ENCODE measurements at places on chromosomes 7 and 10.

- peak; percentile 48 for DNase-seq
Observed at GRCh38 chr7:68682910-68683309, 915.4 kb upstream of the AUTS2 start.

DNA sequence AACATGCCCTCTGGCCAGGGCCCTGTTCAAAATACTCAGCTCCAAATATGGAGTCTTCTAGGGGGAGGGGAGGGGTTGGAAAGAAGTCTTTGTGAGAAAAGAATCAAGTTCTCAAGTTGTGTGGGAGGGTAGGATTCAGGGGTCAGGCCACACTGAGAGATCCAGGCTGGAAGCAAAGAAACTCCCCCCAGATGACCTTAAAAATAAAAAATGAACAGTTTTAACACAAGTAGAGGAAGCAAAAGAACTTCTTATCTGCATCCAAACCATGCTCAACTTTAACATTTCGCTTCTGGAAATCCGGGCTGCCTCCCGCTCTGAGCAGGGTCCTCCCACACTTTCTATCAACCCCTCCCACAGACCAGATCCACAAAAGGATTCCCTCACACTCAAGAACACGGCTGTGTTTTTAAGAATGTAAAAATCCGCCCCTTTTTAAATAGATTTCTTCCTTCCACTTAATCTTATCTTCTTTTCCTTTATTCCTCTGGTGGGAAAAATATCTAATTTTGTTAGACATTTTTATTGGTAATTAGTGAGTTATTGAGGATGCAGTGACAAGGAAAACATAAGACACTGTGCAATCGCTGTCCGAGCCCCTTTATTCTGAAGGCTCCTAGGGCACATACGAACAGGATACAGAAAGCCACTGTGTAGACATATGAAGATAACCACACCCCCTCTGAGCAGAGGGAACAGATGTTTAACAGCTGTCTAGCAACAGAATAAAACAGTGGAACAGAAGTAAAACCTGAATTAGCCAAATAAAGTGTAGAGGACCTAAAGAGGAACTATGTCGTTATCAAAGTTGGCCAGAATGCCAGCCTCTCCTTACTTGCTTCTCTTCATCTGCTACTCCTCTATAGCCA is 43.8 kb downstream of the CYTH3 start:
- no peak for DNase-seq

DNA sequence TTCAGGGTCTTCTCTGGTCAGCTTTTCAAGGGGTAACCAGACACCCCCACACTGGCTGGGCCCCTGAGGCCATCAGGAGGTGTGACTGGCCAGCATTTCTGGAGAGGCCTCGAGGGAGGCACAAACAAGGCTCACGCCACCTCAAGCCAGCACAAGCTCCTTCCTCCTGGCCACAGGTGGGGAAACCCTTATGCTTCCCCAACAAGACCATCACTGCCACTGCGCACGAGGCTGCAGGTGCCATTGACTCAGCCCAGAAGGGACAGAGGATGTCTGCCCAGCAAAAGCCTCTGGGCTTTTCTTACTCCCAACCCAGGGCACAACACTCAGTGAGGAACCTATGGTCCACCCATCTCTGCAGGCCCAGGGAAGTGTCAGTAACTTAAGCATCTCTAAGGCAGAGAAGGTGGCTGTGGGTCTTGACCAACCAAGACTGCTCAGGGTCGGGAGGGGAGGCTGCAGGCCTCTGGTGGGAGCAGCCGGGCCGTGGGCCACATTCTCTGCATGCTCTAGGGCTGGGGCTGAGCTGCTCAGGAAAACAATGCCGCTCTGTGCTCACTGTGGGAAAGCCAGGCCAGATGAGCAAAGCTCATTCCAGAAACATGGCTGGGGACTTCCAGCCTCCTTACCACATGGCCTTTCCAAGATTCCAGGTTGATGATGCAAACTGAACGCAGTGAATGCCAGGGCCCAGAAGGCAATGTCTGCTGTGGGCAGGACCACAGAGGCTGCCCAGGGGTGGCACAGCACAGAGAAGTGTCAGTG is 24.2 kb upstream of the RASSF4 start:
- DNase-seq = no peak

DNA sequence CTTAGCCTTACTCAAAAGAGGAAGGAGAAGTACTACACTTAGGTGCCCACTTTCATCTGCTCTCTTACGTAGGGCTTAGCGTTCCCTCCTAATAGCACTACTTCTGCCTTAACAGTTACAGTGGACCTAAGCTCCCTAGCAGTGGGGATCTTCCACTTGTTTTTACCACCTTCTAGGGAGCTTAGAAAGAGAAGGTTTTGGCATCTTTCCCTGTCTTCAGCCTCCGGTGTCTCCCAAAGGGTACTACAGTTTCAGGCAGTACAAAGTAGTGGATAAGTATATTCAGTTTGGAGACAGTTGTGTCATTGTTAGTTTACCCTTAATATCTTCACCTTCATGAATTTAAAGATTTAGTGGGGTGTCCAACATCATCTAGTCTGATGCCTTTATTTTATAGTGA is 14.6 kb downstream of the CHRM2 start:
- DNase-seq = no peak

DNA sequence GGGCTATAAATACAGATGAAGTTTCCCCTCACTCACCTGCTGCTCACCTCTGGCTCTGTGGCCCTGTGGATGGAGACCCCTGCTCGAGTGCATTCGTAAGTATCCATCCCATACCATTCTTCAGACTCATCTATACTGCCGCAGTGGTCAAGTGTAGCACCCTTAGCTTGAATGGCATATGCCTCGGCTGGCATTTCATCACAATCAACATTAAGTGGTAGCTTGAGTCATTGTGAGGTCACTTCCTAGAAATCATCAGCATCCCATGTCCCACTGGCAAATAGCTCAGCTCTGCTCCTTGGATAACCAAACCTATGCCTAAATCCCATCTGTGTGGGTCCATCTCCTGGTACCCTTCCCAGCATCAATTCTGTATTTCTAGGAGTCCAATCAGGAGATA is 38.2 kb downstream of the MDH2 start:
- DNase-seq = no peak

DNA sequence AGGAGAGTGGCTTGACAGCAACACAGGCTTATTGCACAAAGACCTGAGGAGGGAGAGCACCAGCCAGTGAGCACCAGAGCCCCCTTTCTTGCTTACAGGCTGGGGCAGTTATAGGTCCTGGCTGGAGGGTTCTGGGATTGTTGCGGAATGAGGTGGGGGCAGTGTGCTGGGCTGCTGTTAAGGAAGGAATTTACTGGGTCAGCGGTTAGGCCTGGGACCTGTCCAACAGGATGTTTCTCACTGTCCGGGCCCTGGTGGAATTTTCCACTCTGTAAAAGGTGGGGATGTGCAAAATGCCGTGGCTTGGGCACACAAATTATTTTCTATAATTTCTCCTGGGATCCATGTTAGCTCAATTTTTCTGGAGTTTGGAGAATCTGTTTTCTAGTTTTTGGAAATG is 757.3 kb downstream of the TYW1 start:
- DNase-seq = no peak

- no peak for DNase-seq
Observed at GRCh38 chr10:77072836-77073662, 564.6 kb downstream of the KCNMA1 start.

GRCh38 chr7:47497367-47498096 is 84.4 kb downstream of the TNS3 start:
- DNase-seq = no peak

DNA sequence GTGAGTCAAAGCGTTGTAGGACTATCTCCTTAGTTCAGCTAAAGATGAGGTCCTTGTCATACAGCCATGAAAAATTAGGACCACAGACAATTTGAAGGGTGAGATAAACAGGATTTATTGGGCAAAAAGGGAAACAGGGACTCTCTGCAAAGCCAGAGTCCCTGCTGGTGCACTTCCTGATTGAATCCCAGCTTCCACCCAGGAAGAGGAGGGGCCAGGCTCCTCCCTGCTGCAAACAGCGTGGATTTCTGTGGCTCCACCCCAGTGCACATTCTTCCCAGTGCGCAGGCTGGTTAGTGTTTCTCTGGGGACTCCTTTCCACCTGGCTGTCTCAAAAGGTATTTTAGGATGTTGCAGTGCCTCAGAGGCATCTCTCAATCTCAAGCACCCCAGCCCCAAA is 165.4 kb upstream of the YAE1 start:
- DNase-seq = no peak

DNA sequence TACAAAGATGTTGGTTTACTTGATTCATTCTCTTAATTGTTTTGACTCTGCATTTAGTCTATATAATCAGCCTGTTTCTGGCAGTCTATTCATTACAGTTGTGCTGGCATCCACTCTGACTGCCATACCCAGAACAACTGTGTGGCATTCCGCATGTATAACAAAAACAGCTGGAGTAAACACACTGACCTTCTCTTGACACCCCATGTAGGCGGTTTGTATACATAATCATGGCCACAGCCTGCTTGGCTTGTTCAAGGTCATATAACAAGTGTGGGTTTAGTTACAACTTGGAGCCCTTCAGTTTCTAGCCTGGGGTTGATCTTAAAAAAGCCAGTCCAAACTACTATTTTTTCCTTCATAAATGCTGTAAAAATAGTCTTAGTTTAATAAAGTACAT is 70.9 kb downstream of the MBL2 start:
- DNase-seq = no peak

DNA sequence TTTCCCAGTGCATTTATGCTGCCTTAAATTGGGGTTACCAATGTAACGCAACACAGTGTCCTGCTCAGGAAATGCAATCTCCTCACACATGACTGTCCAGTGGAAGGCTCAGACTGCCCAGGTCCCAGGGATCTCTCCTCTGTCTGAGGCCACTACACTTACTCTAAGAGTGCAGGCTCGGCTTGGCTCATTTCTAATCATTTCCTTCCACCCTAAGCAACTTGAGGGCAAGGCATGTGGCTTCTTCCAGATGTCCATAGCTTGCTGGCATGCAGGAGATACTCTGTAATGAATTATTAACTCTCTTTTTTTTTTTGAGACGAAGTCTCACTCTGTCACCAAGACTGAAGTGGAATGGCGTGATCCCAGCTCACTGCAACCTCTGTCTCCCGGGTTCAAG is 23.7 kb downstream of the PLAC9 start:
- no peak for DNase-seq

- no peak for DNase-seq
Observed at GRCh38 chr10:5563991-5564536, 39.3 kb downstream of the CALML3 start.
